Aorta (tissue), 5 donors: ENCODE measurements at places on chromosomes 11 and 22. TPM values are rescaled to one million over a fixed set of nuclear protein-coding genes. Genes with fewer than 3 reads are reported as not detected.
A peak's percentile ranks its signal among the peaks of the same experiment; 100 is the strongest.

OR5AK2 gene
- not detected for total RNA-seq

CSKMT gene
- 11.7 TPM for total RNA-seq

SLC22A8 gene
- not detected for total RNA-seq

C11orf16 gene
- total RNA-seq: not detected

DNA sequence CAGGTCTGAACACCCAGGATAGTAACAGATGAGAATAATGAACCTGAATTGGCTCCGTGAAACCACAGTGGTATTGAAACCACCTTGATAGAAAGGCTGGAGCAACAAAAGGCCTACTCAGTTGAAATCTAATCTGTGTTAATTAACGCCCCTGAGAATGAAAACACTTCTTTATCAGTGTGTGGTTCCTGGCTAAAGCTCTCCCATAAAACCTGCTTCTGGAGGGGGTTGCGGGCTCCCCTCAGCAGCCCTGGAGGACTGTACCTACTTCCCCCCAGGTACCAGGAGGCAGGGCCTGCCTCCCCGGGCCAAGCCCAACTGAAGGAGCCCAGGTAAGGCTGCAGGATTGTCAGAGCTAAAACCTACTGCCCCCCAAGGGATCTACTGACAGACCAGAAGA is 54.6 kb downstream of the PLEKHA7 start:
- H3K27me3 ChIP-seq: no peaks in the 10 kb centered on the region
- H3K27ac ChIP-seq: no peak overlapping the region
- no peak for DNase-seq
- H3K4me1 ChIP-seq: no peaks in the 10 kb centered on the region
- H3K4me3 ChIP-seq: no peak overlapping the region

DNA sequence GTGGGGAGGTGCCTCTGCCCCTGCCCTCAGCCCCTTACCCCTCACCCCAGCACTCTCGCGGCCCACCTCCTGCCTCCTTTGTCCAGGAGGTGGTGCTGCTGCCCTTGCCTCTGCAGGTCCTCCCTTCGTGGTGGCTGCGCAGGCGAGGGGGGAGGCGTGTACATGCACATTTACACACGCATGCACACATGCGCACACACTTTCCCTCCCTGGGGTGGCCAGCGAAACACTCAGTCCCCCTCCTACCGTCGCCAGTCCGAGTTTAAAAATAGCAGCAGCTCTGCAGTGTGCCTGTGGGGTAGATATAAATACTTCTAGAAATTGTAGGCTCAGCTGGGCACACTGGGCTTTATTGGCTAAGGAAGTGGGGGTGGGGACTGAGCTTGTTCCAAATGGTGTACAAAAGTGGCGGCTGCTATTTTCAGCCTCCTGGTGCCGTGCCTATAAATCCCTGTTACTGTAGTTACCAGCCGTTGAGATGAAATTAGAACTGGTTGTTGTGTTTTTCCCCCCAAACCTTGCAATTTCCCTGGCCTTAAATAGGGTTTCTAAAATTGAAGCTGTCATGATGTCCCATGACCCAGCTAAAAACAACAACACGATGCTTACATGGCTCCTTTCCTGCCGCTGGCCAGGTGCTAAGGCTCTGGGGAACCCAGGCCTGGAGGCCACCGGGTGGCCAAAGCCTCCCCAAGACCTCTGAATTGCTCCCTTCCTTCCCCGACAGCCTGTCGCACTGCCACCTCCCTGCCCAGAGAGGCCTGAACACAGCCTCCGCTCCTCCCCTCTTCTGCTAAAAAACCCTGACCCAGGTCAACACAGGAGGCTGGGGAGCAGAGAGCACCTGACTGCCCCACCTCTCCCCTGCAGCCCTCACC is 12.4 kb downstream of the PICK1 start:
- DNase-seq: peak; percentile 95
- no peaks in the 10 kb centered on the region for H3K27me3 ChIP-seq
- no peaks in the 10 kb centered on the region for H3K4me1 ChIP-seq
- H3K4me3 ChIP-seq: no peak overlapping the region
- H3K27ac ChIP-seq: peak overlapping the region; percentile 94
- no peaks in the 10 kb centered on the region for H3K36me3 ChIP-seq

- no peaks in the 10 kb centered on the region for H3K27me3 ChIP-seq
- no peak overlapping the region for H3K27ac ChIP-seq
- no peaks in the 10 kb centered on the region for H3K36me3 ChIP-seq
- no peak for DNase-seq
- no peak overlapping the region for H3K4me3 ChIP-seq
- no peaks in the 10 kb centered on the region for H3K4me1 ChIP-seq
These were observed 44.7 kb downstream of the ABTB2 start for GRCh38 chr11:34313099-34313517.

DNA sequence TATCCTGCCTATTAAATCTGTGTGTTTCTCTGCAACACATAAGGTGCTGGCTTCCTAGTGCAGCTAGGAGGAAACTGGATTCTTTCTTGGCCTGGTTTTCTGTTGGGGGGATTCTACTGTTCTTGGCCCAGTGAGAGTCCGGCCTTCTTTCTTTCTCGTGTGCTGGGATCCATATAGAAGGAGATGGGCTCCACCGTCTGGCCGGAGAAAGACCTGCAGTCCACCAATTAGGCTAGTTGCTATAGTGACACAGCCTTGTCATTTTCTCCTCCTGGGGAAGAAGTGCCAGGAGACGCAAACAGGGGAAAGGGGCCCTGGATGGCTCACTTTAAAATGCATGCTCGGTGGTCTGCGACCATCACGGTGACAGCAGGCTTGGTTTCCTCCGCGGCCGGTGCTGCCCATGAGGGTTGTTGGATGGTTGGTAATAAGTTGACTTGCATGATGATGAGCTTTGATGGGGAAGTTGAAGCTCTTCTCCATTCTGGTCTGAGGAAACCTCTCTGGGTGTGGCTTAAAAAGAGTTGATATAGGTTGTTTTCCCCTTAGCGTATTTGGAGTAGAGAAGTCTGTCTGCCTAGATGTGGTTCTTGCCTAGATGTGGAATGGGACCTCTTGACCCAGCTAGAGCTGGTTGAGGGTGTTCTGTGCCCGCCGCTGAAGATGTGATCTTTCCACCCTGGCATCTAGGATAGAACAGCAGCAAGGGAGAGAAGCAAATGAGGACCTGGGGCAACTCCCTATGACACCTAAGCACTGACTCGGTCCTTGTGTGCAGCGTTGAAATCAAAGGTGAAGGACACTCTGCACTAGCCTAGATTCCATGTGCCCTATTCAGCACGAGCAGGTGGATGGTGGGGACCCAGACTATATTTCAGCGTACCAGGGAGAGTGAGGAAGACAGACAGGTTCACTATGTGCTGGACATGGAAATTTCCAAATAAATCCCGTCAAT is 1335.0 kb downstream of the BRD1 start:
- H3K4me3 ChIP-seq: no peak overlapping the region
- no peaks in the 10 kb centered on the region for H3K4me1 ChIP-seq
- no peaks in the 10 kb centered on the region for H3K27me3 ChIP-seq

- H3K4me1 ChIP-seq: no peaks in the 10 kb centered on the region
- no peaks in the 10 kb centered on the region for H3K36me3 ChIP-seq
- no peak overlapping the region for H3K27ac ChIP-seq
- H3K27me3 ChIP-seq: no peaks in the 10 kb centered on the region
- H3K4me3 ChIP-seq: no peak overlapping the region
- no peak for DNase-seq
These were observed 432.9 kb downstream of the TENM4 start for GRCh38 chr11:79007771-79008402.

DNA sequence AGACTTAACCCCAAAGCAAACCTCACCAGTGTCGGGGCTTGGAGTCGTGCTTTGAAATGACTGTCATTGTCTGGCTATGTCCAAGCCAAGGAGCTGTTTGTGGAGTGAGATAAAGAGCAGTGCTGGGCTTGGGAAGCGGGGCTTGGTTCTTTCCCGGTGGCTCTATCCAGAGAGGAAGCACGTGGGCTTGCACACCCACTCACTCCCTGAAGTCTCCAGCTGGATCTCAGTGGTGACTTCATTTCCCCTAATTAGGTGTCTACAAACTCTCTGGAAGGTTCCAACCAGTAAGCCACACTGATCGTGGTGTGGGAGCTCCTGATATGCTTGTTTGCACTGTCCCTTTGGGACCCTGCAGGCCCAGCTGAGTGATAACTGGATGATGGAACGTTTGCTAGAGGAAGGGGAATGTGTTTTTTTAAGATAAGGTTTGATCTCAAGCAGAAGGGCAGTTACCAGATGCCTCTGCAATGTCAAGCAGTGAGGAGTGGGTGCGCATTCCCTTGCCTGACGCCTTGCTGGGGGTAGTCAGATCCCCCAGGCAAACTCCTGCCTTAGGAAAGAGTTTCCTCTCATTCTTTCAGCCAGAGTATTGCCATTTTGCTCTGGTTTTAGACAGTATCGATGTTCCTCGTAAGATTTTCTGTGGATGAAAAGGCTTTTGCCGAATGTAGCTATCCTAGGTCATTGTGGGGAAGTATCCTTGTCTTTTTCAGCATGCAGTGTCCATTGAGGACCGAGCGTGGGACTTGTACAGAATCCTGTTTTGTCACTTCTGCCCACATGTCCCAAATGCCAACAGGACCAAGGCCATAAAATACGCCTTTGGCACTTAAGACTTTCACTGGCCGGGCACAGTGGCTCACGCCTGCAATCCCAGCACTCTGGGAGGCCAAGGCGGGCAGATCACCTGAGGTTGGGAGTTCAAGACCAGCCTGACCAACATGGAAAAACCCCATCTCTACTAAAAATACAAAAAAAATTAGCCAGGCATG is 90.9 kb downstream of the MICAL2 start:
- H3K27ac ChIP-seq: peak overlapping the region; percentile 95
- H3K4me1 ChIP-seq: peaks cover 9% of the 10 kb centered on the region
- no peaks in the 10 kb centered on the region for H3K27me3 ChIP-seq
- DNase-seq: peak; percentile 91

- H3K27me3 ChIP-seq: no peaks in the 10 kb centered on the region
- no peaks in the 10 kb centered on the region for H3K36me3 ChIP-seq
- no peak for DNase-seq
- H3K4me3 ChIP-seq: peak within 1 kb of the TSS; percentile 19
- no peaks in the 10 kb centered on the region for H3K4me1 ChIP-seq
- H3K27ac ChIP-seq: no peak within 1 kb of the TSS
These were observed at the start of gene EMID1 for GRCh38 chr22:29205594-29206371. EMID1 (plus strand) TSS chr22:29205896; CDS start chr22:29206039, 143 bp downstream.

GRCh38 chr22:39277142-39277607 is 32.4 kb upstream of the PDGFB start:
- H3K36me3 ChIP-seq: no peaks in the 10 kb centered on the region
- DNase-seq: no peak
- H3K4me3 ChIP-seq: no peak overlapping the region
- no peak overlapping the region for H3K27ac ChIP-seq
- H3K27me3 ChIP-seq: no peaks in the 10 kb centered on the region

DNA sequence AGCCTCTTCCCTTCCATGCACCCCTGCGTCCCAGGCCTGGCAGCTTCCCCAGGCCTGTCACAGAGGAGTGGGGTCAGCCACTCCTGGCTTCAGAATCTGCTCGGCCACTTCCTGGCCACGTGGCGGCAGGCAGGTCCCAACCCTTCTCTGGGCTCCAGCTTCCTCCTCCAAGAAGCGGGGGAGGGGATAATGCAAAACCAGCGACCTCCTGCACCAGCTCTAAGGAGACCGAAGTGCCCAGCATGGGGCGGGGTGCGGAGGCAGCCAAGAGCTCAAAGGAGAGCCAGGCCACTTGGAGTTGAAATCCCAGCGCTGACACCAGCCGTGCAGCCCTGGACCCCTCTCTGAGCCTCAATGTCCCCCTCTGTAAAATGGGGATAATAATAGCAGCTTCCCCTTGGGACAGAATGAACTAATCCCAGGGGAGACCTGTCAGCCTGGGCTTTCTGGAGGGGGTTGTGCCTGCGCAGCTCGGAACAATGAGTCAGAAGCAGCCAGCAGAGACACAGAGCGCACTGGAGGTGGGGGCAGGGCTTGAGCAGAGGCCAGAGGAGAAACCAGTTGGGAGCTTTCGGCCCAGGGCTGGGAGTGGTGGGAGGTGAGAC is 22.8 kb upstream of the PICK1 start:
- no peaks in the 10 kb centered on the region for H3K4me1 ChIP-seq
- H3K4me3 ChIP-seq: no peak overlapping the region
- no peaks in the 10 kb centered on the region for H3K27me3 ChIP-seq
- DNase-seq: peak; percentile 90
- no peak overlapping the region for H3K27ac ChIP-seq

DNA sequence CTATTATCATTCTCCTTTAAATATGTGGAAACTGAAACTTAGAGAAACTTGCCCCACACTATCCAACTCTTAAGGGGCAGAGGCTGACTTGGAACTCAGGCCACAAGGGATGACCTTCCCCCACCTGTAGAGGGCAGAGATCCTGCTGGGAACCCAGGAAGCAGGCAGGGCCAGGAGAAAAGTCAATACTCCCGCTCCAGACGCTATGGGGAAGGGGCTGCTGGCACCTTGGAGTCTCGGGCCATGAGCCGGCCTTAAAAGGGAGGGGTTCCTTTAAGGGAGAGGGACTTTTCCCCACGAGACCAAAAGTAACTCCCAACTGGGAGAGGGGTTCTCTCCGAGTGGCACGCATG is 620 bp upstream of the ANO5 start:
- H3K4me3 ChIP-seq: peak overlapping the region; percentile 65
- DNase-seq: no peak
- H3K4me1 ChIP-seq: peaks cover 1% of the 10 kb centered on the region
- no peak overlapping the region for H3K27ac ChIP-seq
- no peaks in the 10 kb centered on the region for H3K36me3 ChIP-seq
- no peaks in the 10 kb centered on the region for H3K27me3 ChIP-seq

DNA sequence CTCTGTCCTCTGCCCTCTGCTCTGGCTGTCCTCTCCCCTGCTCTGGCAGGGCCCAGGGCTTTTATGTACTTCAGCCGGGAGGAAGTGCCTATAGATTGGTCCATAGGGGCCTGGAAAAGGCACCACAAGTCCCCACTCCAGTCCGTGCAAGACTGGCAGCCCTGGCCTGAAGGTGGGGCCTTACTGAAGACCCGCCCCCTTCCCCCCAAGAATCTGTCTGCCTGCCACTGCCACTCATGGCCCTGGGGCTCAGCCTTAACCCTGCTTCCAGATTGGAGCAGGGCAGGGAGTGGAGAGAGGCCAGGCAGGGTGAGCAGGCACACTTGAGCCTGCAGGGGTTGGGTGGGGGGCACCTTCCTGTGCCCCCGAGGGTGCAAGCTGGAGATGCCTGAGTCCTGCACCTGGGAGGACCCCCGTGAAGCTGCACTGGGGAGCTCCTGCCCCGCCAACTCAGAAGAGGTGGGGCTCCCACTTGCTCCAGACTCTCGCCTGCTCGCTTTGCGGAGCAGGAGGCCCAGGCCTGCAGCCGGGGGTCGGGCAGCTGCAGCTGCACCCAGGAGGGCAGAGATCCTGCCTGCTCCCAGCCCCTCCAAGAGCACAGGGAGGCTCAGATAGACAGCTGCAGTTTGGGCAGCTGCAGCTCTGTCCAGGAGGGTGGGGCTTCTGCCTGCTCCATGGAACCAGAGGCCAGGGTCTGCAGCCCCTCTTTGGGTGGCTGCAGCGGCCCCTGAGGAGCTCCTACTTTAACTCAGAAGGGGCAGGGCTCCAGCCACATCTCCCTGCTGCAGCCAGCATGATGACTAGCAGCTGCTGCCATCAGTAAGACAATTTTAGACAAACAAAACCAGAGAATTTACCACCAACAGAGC is 51.0 kb upstream of the SC5D start:
- no peaks in the 10 kb centered on the region for H3K4me1 ChIP-seq
- no peaks in the 10 kb centered on the region for H3K36me3 ChIP-seq
- H3K27me3 ChIP-seq: no peaks in the 10 kb centered on the region
- DNase-seq: no peak
